Left lung (tissue), 14 donors: ENCODE measurements at places on chromosomes 1 and 21. TPM values are rescaled to one million over a fixed set of nuclear protein-coding genes. Genes with fewer than 3 reads are reported as not detected.

- H3K4me1 ChIP-seq: peaks cover 6% of the 10 kb centered on the region
- DNase-seq: no peak
- no peak overlapping the region for H3K27ac ChIP-seq
- no peaks in the 10 kb centered on the region for H3K36me3 ChIP-seq
- no peak overlapping the region for H3K4me3 ChIP-seq
These were observed 5.6 kb upstream of the ATP1A1 start for GRCh38 chr1:116367256-116367945.

DNA sequence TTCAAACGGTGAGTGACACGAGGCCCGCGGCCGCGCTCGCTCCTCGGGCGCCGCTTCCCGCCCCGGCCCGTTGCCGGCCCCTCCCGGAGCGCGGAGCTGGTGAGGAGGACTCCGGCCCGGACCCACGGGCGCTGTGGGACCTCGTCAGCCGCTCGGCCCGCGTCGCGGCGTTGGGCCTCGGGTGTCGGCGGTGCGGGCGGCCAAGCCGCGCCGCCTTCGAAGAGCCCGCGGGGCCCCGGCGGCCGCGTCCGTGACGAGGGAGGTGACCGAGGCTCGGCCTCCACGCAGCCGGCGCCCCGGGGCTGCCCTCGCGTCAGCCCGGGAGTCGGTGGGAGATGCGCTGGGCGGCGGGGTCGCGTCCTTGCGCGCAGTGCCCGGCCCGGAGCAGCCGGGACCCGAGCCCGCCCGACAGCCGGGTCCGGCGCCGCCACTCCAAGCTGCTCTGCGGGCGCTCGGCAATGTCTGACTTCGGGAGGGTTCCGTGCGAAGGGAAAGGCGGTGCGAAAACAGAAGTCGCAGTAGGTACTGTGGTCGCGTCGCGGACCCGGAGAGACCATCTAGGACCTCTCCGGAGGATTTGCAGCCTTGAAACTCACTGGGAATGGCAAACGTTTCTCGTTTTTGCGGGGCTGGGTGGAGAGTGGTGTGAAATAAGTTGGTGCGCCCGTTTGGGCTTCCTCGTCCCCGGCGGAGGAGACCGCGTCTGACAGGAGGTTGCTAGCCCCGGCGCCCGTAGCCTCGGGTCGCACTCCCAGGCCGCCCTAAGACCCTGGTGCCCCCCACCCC, 829 bp downstream of the SPEN start:
- H3K4me3 ChIP-seq: peak overlapping the region; percentile 91
- no peaks in the 10 kb centered on the region for H3K36me3 ChIP-seq
- no peaks in the 10 kb centered on the region for H3K27me3 ChIP-seq
- H3K27ac ChIP-seq: peak overlapping the region; percentile 98
- peaks cover 22% of the 10 kb centered on the region for H3K4me1 ChIP-seq

The CRP gene
- not detected for total RNA-seq

DNA sequence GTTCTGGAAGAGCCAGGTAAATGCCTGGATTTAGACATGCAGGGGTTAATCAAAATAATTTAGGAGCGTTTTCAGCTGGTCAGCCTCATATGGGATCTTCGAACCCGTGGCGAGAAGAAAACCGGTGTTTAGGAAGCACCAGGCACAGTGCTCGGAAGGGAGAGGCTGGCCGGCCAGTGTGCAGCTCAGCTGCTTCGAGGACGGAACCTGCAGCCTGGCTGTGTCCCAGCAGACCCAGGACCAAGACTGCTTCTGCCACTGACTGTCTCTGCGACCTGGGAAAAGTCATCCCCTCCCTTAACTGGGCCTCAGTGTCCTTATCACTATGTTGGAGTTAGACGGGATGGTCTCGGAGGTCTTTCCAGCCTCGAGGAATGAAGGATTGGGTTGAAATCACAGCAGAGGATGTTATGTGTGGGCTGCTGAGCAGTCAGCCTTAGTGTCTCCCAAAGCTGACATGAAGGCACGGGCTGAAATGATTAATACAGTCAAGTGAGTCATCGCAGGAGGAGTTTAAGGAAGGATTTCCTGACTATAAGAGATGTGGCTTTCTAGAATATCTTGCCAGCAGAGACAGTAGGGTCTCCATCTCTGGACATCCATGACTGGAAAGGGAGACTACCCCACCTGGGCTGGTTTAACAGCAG, 20.8 kb downstream of the PPFIA4 start:
- H3K27ac ChIP-seq: no peak overlapping the region
- H3K27me3 ChIP-seq: peaks cover 18% of the 10 kb centered on the region
- DNase-seq: no peak
- H3K4me3 ChIP-seq: no peak overlapping the region

DNA sequence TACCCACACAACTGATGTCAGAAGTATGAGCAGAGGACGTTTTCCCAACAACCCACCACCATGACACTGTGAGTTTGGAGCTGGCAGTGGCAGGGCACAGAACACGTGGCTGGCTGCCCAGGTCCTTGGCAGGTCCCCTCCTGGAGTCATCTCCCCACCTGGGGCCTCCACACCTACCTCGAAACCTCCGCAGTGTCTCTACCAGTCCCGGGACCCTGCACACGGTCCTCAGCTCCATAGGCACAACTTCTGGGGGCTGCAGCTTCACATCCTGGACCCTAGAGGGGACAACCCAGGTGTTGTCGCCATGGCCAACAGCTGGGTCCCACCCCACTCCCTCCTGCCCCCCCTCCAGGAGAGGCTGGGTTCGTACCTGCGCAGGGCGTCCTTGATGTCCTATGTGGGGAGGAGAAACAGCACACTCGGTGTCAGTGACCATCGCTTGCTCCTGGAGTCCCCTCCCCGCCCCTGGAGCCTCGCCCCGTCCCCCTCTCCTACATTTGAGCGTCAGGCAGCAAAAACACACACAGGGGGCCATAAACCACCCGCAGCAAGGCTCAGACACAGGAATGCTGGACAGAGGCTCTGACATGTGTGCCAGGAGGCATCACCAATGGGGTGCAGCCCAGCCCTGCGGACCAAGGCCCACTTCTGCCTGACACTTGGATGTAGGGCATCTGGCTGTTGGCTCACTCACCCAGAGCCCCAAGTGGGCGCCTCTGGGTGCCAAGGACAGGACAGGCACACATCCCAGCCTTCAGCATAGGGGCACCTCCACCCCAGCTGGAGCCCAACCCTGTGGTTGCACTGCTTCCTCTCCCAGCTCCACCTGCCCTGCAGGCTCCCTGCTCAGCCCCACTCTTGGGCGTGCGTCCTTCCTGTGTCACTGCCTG, 9.6 kb downstream of the TRIM11 start:
- no peak overlapping the region for H3K4me3 ChIP-seq
- H3K4me1 ChIP-seq: no peaks in the 10 kb centered on the region
- no peak for DNase-seq
- peaks cover 100% of the 10 kb centered on the region for H3K36me3 ChIP-seq
- H3K27ac ChIP-seq: no peak overlapping the region
- no peaks in the 10 kb centered on the region for H3K27me3 ChIP-seq

DNA sequence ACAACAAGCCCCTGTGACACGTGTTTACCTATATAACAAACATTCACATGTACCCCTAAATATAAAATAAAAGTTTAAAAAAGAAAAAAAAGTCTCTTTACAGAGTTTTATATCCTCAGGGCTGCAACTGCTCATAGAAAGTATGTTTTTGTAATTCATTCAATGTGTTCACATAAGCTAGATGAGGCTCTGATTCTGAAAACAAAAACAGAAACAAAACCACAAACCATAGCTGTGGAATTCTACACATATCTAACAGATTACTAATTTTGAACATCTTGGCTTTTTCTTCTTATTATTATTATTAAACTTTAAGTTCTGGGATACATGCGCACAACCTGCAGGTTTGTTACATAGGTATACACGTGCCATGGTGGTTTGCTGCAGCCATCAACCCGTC, 579.6 kb upstream of the ZRANB2 start:
- no peaks in the 10 kb centered on the region for H3K36me3 ChIP-seq
- no peaks in the 10 kb centered on the region for H3K27me3 ChIP-seq
- no peaks in the 10 kb centered on the region for H3K4me1 ChIP-seq
- no peak overlapping the region for H3K4me3 ChIP-seq
- H3K27ac ChIP-seq: no peak overlapping the region

- no peak overlapping the region for H3K4me3 ChIP-seq
- no peak for DNase-seq
- H3K36me3 ChIP-seq: no peaks in the 10 kb centered on the region
- no peak overlapping the region for H3K27ac ChIP-seq
- no peaks in the 10 kb centered on the region for H3K27me3 ChIP-seq
These were observed 52.2 kb downstream of the RAB3GAP2 start for GRCh38 chr1:220219865-220220698.

GRCh38 chr1:5577255-5578040, 414.8 kb downstream of the NPHP4 start:
- H3K4me1 ChIP-seq: no peaks in the 10 kb centered on the region
- peaks cover 21% of the 10 kb centered on the region for H3K27me3 ChIP-seq
- no peaks in the 10 kb centered on the region for H3K36me3 ChIP-seq
- H3K27ac ChIP-seq: no peak overlapping the region
- DNase-seq: no peak
- no peak overlapping the region for H3K4me3 ChIP-seq

- no peaks in the 10 kb centered on the region for H3K36me3 ChIP-seq
- H3K27me3 ChIP-seq: no peaks in the 10 kb centered on the region
- H3K4me3 ChIP-seq: no peak overlapping the region
- no peak for DNase-seq
These were observed 18.8 kb downstream of the SLC26A9 start for GRCh38 chr1:205924460-205924790.

DNA sequence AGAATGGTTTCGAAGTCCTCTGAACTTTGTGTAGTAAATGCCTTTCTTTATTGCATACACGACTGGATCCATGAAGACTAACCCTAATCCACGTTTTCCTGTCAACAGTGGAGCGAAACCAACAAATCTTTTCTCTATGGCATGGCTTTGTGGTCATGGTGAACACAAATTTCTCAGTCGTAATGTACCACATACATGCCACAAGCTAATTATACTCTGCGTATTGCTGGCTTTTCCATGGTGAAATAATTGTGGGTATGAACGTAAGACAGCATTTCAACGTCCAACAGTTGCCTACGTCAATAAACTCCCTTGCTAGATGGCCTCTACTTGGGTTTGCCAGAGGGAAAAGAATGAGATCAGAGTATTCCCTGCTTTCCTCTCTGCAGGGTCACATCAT, 27.5 kb downstream of the INTS7 start:
- no peak for DNase-seq
- no peak overlapping the region for H3K4me3 ChIP-seq
- H3K27ac ChIP-seq: no peak overlapping the region
- no peaks in the 10 kb centered on the region for H3K4me1 ChIP-seq
- no peaks in the 10 kb centered on the region for H3K27me3 ChIP-seq
- no peaks in the 10 kb centered on the region for H3K36me3 ChIP-seq

The TFF2 gene
- not detected for total RNA-seq

DNA sequence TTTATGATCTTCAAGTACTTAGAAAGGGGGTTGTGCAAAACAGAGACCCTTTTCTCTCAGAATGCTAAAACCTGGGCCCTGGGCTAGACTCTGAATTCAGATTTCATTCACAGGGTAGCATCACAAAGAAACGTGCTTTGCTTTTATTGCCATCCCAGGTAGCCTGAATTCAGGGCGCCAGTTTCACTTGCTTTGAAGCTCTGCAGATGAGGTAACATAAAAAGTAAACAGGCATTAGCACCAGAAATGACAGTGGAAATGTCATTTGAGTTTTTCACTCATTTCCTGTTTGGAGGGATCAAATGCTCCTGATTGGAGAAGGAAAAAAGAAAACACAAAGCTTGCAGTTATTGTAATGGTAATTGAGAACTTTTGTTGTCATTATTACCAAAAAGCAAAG, 2.6 kb downstream of the SYPL2 start:
- H3K36me3 ChIP-seq: no peaks in the 10 kb centered on the region
- DNase-seq: no peak
- H3K4me3 ChIP-seq: no peak overlapping the region

GRCh38 chr21:31802331-31802730, 70.4 kb upstream of the SCAF4 start:
- no peak overlapping the region for H3K27ac ChIP-seq
- no peak for DNase-seq
- peaks cover 22% of the 10 kb centered on the region for H3K27me3 ChIP-seq
- no peaks in the 10 kb centered on the region for H3K4me1 ChIP-seq
- H3K36me3 ChIP-seq: no peaks in the 10 kb centered on the region

The RHBDL2 gene
- 2.7 TPM for total RNA-seq

The KRTAP19-1 gene
- not detected for total RNA-seq

- H3K4me1 ChIP-seq: peaks cover 3% of the 10 kb centered on the region
- peak; percentile 79 for DNase-seq
- H3K4me3 ChIP-seq: no peak overlapping the region
- no peak overlapping the region for H3K27ac ChIP-seq
These were observed 47.3 kb upstream of the COL18A1 start for GRCh38 chr21:45357436-45358260.

The ATP13A2 gene
- 63.6 TPM for total RNA-seq

DNA sequence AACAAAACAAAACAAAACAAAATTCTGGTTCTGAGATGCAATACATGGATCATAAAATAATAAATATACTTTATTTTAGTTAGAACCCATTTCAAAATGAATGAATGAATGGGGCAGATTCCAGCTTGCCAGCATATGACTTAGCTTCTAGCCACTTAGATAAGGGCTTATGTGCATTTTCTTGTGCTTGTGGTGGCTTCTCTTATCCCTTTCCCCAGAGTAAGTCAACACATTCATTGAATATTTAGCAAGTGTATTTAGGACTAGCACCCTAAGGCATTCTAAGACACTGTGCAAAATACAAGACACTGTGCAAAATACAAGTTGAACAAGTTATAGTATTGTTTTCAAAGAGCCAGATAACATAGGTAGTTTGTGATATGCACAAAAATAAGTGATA, 4.7 kb downstream of the ADIPOR1 start:
- no peaks in the 10 kb centered on the region for H3K27me3 ChIP-seq
- H3K4me3 ChIP-seq: no peak overlapping the region
- H3K36me3 ChIP-seq: peaks cover 24% of the 10 kb centered on the region
- DNase-seq: no peak
- H3K27ac ChIP-seq: peak overlapping the region; percentile 75

DNA sequence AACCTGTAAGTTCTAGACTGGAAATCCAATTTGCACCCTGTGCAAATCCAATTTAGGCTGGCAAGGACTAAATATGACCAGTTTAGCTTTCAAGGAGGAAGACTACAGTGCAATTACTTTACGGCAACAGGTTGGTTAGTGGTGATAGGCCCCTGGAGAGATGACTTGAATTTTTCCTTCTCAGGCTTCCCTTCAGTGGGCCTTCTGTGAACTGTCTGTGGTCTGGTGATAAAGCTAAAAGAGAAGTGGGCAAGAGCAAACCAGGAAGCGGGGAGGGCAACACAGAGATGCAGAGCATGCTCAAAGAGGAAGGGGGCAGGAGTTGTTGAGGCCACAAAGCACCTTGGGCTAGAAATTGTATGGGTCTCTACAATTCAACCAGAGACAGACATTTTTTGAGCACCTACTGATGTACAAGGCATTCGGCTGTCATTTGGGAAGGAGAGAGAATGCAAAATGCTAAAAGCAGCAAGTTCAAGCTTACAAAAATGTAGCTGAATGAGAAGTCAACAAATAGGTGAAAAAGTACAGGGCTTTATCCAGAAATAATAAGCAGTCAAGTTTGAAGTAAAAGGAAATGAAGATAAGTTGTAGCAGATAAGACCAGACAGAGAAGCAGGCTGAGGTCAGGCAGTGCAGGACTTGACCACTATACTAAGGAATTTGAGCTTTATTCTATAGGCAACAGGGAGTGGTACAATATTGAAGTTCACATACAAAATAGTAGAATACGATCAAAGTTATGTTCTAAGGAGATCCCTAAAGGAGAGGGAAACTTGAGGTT, 23.9 kb downstream of the INPP5B start:
- H3K4me1 ChIP-seq: peaks cover 4% of the 10 kb centered on the region
- H3K27ac ChIP-seq: no peak overlapping the region
- DNase-seq: no peak
- no peak overlapping the region for H3K4me3 ChIP-seq
- peaks cover 7% of the 10 kb centered on the region for H3K36me3 ChIP-seq
- H3K27me3 ChIP-seq: no peaks in the 10 kb centered on the region

The CEP85 gene
- total RNA-seq: 12.1 TPM
